Cortex of kidney (tissue), 1 donor: ENCODE measurements at places on chromosomes 6 and 20.

- DNase-seq: no peak
These were observed 346.3 kb downstream of the BMP2 start for GRCh38 chr20:7113577-7114466.

DNA sequence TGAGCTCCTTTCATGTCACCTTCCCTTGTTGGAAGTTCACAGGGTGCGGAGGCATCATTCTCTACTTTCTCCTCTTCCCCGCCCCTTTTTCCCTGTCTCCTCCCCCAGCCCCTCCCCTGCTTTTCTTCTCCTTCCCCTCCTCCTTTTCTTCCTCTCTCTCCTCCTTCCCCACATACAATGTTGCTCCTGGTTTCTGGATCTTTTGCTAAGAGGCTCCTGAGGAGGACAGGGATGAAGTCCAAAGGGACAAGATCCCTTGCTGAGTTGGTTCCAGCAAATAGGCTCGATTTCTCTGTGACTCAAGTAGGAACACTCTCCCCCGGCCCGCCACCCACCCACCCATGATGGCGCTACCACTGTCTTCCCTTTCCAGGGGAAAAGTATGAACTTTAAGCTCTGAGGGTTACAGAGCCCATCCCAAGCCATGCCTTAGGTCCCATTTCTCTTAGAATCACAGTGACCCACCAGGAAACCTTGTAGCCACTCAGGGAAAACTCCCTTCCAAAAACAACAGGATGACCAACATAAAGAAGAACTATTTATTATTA lies 852 bp upstream of the TFEB start:
- DNase-seq: no peak

DNA sequence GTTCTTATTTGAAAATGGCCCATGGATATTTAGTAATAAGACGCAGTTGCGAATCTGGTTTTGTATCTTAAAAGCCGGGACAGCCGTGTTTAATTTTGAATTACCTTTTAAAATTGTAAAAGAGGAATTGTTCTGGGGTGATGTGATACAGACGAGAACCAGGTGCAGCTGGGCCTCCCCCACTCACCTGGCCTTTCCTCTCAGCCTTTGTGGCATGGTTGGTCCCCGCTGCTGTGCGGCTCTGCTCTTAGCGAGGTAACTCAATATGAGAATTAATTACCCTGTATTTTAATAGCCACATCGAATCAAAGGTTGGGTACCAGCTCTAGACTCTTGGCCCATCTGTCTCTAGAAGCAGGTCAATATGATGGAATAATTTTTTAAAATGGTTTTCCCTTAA lies 56.5 kb upstream of the DACT2 start:
- no peak for DNase-seq

DNA sequence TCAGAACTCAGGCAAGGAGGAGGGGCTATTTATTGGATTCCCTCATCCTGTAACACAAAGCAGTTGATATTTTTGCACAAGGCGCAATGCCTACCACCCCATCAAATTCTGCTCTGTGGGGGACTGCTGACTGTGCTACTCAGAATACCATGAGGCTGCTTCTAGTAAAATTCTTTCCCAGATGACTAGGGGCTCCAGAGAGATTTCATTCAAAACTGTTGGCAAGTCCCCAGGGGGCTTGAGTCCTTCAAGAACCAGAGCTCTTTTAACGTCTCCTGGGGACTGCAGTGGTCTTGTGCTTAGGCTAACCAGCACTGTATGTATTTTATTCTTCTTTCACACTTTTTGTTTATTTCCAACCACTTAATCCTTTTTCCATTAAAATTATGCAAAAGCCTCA lies 365.9 kb upstream of the AGPAT4 start:
- DNase-seq: no peak

DNA sequence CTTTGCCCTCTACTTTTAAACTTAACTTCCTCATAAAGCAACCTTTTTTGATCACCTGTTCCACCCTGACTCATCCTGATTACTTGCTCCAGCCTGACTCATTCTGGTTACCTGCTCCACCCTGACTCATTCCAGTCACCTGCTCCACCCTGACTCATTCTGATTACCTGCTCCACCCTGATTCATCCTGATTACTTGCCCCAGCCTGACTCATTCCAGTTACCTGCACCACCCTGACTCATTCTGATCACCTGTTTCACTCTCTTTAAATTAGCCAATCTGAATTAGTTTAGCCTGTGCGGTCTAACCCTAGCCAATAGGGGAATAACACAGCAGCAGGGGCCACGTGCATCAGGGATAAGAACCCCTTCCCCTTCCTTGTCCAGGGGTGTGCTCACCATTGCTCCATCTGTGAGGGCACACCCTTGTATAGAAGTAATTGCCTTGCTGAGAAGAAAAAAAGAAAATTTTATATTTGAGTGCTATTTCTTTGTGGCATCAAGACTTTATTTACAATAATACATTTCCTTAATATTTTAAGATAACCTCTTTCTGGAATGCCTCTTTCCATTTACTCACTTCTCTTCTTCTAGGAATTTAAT lies 17.9 kb downstream of the HLA-G start:
- no peak for DNase-seq

DNA sequence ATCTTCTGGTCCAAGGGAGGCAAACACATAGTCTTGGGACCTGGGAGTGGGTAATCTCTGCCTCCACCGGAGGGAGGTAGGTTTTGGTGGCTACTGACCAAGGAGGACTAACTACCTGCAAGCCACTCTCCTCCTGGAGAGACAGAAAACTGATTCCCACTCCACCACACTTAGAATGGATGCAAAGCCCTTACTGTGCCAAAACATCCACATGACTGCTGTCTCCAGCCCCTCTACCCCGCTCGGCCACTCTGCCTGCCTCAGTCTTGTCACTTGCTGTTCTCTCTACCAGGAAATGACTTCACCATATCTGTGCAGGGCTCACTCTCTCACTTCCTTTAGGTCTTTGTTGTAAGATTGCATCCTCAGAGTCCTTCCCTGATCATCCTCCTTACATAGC lies 129.5 kb upstream of the ARG1 start:
- DNase-seq: no peak

- DNase-seq: no peak
These were observed 24.9 kb upstream of the IER3 start for GRCh38 chr6:30769088-30769852.

- DNase-seq: no peak
These were observed 54.9 kb downstream of the MYH7B start for GRCh38 chr20:35010405-35011192.

DNA sequence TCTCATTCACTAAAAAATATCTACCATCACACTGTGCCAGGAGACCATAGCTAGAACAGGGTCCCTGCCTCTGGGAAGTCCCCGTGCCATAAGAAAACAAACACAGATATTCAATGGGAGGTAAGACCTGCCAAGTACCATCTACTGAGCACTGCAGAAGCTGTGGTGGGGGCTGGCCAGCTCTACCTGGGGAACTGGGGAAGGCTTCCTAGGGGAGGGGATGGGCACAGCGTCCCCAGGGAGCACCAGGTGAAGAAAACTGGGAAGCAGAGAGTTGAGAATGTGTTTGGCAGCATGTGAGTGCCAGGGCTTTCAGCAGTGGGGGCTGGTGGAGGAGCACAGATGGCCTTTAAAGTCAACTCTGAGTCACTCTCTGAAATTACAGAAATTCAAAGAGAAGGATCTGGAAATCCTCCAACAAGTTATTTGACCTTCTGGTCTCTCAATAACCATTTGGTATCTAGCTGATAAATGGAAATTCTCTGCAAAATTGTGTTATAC lies 85.2 kb downstream of the SHLD1 start:
- DNase-seq: no peak

GRCh38 chr20:21583486-21584168 lies 69.8 kb upstream of the NKX2-2 start:
- no peak for DNase-seq

- no peak for DNase-seq
These were observed 502.1 kb upstream of the CDH4 start for GRCh38 chr20:60749804-60750602.

DNA sequence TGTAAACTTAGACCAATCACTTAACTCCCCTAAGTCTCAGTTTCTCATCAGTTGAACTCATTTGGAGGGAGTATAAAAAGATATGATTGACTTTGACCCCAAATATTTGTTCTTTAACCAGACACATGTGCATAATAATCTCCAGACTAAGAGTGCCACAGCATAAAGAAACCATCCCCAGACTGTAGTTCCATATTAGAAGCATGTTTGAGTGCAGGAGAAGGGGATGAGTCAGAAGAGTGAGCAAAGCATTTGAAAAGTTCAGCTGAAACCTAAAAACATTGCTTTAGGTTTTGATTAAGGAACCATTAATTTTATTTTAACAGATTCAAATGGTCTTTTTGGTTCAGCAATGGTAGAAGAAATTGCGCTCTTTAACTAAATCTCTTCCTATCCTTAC lies 654.8 kb downstream of the UTRN start:
- DNase-seq: no peak

DNA sequence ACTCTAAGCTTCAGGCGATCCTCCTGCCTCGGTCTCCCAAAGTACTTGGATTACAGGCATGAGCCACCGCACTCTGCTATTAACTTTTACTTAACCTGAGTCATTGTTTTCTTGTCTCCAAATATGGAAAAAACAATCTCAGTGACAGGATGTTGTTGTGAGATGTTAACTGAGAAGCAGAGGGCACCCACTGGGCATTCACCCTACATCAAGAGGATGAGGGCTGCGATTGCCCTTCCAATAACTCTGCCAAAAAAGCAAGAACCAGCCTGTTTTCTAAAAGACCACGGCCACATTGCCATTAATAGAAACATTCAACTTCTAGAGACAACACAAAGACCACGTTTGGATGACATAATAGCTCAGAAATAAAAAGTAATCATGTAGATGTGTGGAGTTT lies 107.6 kb upstream of the SGK1 start:
- no peak for DNase-seq

DNA sequence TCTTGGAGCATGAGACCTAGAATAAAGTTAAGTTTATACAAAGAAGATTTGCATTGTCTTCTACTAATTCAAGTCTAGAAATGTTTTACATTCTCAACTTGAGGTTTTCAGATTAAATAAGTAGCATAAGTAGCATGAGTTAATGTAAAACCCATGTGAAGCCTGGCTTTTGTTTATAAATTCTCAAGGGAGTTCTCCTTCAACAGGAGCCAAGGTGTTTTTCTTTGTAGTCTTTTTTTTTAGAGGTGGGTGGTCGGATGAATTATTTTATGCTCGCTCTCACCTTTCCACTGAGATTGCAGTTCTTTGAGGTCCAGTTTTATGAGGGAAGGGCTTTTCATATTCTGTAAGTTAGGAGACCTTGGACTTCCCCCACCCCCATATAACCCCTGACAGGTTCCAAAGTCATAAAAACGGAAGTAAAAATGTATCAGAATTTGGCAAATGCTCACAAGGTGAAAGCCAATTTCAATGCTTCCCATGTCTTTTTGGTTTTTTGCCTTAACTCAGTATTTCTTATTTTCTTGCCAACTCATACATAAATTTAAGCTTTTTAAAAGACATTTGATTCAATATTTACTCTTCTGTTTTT lies 244.3 kb upstream of the ASCC3 start:
- no peak for DNase-seq

DNA sequence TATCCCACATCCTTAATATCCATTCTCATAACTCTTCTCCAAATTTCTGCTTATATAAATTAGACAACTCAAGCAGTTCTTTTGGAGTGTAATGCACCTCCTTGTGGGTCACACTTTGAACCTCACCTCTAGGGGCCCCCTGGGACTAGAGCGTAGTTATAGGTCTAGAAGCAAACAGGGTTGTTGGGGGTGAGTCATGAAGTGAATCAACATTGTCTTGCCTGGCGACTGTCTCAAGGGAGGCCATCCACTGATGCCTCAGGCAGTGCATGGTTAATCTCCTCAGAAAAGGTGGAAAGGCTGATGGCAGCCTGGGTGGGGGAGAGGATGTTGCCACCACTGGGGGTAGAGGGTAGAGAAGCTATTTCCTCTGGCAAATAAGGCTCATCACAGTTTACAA lies 129.1 kb downstream of the TNFRSF21 start:
- DNase-seq: no peak

GRCh38 chr20:61422636-61423425 lies 170.8 kb downstream of the CDH4 start:
- no peak for DNase-seq

- DNase-seq: no peak
These were observed 358.0 kb upstream of the CITED2 start for GRCh38 chr6:139732451-139732850.

DNA sequence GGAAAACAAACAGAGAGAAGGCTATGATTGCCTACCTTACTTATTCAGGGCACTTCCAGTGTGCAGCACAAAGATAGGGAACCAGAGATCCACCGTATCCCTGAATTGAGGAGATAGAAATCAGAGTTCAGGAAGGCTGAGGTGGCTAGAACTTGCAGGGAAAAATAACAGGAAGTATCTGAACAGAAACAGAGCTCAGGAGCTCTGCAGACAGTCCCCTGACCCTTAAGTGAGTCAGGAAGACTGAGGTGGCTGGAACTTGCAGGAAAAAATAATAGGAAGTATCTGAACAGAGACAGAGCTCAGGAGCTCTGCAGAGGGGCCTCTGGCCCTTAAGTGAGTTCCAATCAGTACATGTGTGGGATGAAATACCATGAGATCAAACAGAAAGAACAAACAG lies 65.4 kb downstream of the RPRD1B start:
- DNase-seq: no peak

DNA sequence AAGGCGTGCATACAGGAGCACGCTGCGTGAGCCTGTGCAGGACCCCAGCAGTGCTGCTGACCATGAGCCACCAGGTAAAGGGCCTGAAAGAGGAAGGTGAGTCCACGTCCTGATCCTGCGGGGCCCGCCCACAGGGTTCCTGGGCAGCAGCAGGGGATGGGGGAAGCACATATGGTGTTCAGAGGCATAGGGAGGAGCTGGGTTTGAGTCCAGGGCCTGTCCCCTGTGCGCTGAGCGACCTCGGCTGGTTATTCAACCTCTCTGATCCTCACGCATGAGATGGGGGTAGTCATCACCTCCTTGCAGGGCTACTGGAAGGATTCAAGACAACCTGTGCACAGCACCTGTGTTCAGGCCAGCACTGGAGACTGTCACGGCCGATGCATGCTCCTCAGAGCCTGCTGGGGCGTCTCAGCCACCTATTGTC lies at the start of gene TMC2:
TSS of gene TMC2 (plus strand) at position 14 of the 427 bp plus-strand sequence. CDS start at position 63, 49 bp downstream.
- no peak for DNase-seq

DNA sequence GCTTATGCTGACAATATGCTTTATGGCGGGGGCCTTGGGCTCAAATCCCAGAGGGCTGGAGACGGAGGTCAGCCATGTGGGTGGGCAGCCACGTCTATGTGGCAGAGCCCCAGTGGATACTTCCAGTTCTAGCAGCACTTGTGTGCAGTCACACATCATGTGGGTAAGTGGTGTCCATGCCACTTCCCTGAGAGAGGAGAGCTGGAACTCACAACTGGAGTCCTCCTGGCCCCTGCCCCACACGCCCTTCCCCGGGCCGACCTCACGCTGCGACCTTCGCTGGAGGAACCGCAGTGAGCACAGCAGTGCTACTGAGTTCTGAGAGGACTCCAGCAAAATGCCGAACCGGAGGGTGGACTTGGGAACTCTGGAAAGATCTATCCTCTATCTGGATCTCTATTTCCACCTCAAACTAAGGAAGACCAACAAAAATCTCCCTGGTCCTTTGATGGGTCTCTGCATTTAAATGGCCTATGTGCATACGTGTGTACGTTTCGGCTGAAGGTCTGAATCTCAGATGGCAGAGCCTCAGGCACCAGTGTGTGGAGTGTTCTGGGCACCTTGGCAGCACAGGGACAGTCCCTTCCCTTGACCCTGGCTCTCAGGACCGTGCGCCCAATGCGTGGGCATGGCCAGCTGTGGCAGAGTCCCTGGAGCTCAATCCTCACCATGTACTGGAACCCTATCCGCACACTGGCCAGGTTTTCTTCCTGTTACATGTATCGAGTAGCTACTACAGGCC lies 55.4 kb downstream of the GNAS-AS1 start:
- no peak for DNase-seq
